ENCODE measurements at places on chromosomes 5 and 9.

DNA sequence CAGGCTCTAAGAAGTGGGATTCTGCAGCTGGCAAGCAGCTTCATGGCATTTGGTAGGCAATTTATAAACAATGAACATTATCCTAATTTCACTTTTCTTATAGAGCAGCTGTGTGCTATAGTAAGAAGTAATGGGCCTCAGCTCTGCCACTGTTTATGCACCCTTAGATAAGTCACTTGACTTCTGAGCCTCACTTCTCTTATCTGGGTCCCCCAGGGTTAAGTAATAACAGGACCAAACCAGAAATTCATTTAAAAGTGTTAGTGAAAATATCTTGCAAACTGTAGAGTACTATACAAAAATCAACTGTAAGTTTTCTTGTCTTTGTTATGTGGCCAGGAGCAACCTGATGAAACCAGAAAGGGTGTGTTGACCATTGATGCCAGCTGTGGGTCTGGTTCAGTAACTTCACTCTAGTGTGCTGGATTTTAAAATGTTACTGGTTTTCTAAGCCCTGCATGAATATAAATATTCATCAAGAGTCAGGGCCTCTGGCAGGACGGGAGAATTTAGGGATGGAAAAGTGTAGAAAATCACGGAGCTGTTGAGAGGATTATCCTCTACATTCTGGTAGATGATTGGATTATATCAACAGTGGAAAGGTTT, 24.2 kb downstream of the TNFAIP8 start:
- DNase-seq: no peak

DNA sequence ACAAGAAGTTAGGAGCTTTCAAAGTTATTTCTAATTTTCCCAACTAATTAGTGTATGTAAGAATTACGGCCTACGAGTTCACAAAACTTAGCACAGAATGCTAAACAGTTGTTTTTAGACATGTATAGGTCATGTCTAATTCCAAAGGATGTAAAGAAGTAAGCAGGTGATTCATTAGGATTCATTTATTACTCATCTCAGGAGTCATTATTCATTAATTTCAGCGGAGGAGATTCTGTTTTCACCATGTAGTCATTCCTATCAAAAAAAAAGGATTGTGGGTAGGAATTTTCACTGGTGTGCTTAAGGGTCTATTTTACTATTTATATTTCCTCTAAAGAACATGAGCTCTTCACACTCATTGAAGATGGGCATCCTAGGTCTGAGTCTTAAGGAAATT, 532.2 kb downstream of the ACTL7B start:
- DNase-seq: no peak

DNA sequence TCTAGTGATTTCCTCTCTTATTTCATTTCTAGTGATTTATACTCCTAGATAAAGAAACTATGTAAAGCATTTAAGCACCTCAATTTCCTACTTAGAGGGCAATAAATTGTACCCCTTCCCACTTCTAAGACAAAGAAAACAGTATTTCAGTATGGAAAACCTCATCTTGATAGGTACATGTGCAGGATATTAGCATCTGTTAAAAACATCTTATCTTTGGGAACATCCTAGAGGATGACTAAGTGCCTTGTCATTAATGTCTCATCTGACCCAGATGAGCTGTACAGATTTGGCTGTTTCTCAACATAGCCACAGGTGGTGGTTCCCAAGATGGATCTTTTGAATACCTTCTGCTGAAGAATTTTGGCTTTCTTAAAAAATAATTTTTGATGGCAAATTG, 5.7 kb downstream of the MEGF10 start:
- no peak for DNase-seq

DNA sequence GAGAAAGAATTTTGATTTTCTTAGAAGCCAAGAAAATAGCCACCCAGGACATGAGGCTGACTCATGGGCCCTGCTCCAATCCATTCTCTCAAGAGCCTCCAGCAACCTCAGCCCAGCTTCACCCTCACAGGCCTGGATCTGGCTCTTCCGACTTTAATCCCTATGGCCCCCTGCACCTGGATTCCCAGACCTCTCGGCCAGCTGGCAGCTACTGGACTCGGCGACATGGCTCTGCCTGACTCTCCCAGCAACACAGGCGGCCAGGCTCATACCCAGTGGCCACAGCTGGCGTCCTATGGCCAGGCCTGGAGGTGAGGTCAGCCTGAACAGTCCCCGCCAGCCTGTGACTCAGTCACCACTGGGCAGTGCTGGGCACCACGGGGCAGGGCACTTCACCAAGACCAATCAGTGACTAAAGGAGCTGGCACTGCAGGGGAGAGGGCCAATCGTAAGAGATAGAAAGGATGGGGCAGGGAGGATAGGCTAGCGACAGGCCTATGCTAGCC, 6.2 kb upstream of the PDLIM4 start:
- DNase-seq: peak; percentile 24

DNA sequence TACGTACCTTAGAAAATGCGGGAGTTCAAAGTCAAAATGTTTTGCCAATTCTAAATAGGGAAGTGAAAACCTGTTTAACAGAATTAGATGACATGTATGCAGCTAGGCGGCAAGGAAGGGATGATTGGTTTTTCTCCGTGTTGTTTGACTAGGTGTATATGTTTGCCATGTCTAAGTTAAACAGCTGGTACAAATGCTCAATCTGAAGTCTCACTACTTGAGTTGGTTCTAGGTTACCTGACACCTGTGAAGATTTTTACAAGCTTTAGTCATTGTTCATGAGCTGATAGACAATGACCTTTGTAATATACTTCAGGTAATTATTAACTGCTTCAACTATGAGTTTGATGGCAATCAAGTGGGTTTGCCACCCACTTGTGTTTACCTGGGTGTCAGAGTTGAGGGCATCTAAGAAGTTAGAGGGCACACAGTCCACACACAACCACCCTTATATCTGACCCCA, 74.3 kb downstream of the SLC44A1 start:
- no peak for DNase-seq

- no peak for DNase-seq
Measured at GRCh38 chr5:172446336-172447051, 7.8 kb downstream of the SH3PXD2B start.

- DNase-seq: no peak
Measured at GRCh38 chr9:131676431-131676972, 63.4 kb downstream of the RAPGEF1 start.

DNA sequence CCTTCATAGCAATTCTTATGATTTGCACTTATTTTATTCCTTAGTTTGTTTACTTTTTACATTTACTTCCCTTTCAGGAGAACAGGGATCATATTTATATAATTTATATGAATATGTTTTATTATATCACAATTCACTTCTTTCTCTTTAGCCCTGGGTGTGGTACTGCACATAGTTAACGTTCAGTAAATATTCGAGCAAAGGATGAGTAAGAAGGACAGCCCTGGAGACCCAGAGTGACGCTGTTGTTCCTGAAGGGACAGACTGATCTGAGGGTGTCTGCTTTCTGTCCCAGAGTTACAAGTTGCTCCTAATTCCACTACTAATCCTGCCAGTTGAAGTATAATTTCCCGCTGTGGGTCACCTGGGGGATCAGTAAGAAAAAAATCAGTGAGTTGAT, 366.1 kb downstream of the DMRT2 start:
- DNase-seq: no peak

DNA sequence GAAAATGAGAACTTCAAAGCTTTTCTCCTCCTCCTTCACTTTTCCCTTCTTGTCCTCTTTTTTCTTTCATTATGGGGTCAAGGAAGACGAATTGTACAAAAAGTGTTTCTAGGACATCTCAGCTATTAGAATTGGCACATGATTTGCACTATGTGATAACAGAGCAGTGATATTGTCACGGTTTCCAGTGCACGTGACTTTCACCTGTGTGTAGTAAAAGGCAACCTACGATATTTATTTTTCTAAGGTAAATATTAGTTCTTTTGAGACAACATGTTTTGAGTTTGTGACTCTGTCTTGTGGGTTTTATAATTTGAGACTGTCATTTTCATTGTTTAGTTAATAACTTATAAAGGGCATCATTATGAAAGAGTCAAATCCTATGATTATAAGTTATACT, 213.1 kb downstream of the PSAT1 start:
- no peak for DNase-seq

DNA sequence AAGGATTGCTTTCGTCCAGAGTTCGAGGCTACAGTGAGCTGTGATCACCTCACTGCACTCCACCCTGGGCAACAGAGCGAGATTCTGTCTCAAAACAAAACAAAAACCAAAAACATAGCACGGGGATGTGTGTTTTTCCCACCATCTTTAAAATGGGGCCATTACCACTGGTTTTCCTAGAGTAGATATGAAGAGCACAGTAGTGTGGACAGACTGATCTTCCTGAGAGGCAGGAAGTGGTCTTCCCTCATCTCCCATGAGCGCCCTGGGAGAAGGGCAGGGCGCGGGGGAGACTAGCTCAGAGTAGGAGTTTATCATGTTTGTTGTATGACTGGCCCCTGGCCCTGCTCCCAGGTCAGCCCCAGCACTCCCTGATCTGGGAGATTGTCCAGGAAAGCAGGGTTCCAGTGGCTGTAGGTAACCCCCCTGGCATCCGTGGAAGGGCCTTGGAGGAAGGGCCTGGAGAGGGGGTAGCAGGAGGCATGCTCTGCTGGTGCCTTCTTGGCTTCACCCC, 2.3 kb downstream of the SUSD3 start:
- peak; percentile 50 for DNase-seq

DNA sequence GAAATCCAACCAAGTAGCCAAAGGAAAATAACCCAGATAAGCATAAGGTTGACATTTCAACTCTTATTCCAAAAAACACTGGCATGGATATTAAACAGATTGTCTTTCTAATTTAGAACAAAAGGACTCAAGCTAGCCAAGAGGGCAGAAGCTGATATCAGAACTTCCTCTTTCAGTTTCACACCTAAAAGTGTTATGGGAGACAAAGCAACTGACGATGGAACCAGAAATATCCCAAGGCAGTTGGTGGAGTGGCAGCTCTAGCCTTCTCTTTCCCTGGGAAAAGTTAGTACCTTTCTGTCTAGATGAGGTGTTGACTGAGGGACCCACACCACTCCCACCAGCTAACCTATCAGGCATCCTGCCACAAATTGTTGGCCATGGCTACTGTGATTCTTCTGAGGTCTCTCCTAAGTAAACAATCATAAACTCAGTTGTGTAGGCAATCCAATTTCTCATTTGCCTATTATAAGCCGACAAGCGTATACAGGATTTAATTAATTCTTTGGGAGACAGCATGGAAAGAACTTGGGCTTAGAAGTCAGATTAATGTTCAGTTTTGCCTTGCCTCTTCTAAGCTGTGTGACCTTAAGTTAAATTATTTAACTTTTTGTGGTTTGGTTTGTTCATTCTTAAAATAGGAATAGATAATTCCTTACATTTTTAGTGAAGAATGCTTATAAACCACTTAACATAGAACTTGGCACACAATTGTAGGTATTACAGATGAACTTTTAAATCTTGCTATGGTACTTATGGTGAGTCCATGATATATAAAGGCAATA, 110.9 kb upstream of the ADAMTSL1 start:
- peak; percentile 33 for DNase-seq

DNA sequence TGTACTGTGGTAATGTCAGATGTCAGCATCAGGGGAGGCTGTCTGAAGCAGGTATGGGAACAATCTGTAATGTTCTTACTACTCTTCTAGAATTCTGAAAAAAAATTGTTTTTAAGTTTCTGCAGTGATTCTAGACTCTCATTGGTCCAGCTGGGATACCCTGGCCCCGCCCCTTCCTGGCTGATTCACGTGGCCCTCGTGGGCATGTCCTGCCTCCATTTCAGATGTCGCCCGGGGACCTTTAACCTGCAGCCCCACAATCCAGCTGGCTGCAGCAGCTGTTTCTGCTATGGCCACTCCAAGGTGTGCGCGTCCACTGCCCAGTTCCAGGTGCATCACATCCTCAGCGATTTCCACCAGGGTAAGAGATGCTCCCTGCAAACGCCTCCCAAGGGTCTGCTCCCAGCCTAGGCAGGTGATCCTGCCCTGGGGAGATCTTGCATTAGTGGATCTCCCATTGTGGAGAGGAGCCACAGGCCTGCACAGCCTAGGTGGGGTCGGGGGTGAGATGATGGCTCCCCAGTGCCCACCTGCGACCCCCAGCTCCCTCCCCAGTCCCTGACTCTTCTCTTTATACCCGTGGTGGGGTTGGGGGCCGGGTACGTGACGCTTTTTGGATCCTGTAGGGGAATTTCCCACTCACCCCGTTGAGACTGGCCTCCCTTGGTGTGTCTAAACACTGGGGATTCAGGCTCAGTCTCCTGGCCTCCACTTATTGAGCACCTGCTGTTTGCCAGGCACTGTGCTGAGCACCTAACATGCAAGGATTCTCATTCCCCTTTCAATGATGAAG, 36.5 kb downstream of the LAMC3 start:
- no peak for DNase-seq
